ENCODE measurements at places on chromosomes 12 and 14. TPM values are rescaled to one million over a fixed set of nuclear protein-coding genes. Genes with fewer than 3 reads are reported as not detected.

GRCh38 chr12:3150931-3151835, 74.0 kb downstream of the TSPAN9 start:
- no peak for DNase-seq

DNA sequence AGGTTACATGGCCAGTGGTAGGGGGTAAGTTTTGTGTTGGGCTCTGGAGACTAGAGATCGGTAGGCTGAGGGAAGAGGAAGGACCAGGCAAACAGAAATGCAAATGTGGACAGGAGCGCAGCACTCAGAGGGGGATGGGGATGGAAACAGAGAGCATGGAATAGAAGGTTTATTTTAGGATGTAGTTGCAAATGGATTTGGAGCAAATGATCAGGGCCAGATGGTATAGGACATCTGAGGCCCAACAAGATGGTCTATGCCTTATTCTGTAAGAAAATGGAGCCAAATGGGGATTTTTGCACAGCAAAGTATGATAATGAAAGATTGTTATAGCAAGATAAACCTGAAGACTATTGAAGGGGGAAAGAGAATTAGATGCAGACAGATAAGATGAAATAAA, 102.5 kb upstream of the PTPRB start:
- DNase-seq: no peak

GRCh38 chr14:75711105-75711795, 50.2 kb downstream of the TTLL5 start:
- peak; percentile 39 for DNase-seq

DNA sequence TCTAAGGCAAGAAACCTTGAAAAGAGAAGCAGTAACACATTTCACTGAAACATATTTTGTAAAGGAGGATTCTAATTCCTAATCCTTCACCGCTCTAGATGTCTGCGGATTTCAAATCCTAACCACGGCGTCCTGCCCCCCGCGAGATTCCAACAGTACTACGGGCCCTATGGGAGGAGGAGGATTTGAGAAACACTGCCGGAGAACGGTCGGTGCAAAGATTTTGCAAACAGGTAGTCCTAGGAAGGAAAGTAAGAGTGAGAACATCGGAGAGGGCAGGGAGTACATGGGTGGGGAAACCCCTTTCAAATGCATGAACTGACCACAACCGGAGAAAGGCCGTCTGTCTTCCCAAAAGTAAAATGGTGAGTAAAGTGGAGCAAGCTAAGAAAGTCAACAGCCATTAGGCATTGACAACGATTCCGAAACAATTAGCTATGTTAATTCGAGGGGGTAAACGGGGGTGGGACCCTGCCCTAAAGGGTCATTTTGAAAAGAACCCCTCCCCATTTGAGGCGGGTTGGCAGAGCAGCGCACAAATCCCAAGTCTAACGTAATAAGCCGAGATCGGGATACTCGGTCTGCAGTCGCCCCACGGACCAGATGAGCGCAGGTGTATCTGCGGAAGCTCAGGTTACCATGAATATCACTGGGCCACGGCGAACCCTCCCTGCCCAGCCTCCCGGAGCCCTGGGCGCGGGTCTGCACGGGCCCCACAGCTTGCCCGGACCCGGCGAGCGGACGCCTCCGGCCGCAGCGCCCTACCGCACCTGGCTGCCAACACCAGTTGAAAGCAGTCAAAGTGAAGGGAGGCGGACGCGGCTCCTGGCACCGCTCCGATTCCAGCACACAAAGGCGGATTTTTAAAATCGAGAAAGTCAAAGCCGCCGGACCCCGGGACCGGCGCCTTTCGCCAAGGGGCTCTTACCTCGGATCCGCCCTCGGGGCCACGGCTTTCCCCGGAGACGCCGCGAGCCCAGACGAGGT, 662 bp downstream of the EPS8 start:
- peak; percentile 37 for DNase-seq

Gene FBXW8
- total RNA-seq: 9.1 TPM

DNA sequence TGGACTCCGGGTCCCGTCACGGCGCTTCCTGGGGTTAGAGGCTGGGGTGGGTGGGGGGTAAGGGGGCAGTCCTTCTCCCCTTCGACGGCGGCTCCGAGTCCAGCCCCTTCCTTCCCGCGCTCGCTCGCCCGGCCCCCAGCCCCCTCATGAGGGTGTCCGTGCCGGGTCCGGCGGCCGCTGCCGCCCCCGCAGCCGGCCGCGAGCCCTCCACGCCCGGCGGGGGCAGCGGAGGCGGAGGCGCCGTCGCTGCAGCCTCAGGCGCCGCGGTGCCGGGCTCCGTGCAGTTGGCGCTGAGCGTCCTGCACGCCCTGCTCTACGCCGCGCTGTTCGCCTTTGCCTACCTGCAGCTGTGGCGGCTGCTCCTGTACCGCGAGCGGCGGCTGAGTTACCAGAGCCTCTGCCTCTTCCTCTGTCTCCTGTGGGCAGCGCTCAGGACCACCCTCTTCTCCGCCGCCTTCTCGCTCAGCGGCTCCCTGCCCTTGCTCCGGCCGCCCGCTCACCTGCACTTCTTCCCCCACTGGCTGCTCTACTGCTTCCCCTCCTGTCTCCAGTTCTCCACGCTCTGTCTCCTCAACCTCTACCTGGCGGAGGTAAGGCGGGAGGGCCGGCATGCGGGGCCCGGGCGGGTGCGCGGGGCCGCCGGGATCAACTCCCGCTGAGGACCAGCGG, 500 bp downstream of the GPR137C start:
- DNase-seq: peak; percentile 17

GRCh38 chr14:101836135-101836534, 74.6 kb downstream of the PPP2R5C start:
- no peak for DNase-seq

DNA sequence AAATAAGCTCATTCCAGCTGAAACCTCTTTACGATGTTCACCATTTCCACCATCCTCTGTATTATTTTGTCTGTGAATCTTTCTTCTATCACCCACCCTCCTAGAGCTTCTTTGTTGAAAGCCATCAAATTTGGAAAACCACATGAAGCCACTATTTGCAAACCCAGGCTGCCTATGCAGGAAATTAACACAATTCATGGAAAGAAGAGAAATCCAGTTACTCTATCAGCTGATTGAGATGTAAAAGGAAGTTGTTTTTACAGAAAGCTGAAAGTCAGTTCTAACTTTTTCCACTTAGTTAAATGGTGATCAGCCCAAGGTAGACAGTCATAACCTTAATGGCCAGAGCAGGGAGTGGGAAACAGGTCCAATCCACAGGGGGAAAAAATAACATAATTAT, 6.6 kb downstream of the RHOJ start:
- DNase-seq: no peak

Gene CLEC14A
- 161 TPM for total RNA-seq

Gene ZBTB42
- 8.4 TPM for total RNA-seq

GRCh38 chr12:89327486-89328094, 24.7 kb downstream of the DUSP6 start:
- DNase-seq: no peak

Gene BCL2L2
- total RNA-seq: 17.6 TPM

Gene CLEC4E
- not detected for total RNA-seq

Gene AQP5
- total RNA-seq: not detected

DNA sequence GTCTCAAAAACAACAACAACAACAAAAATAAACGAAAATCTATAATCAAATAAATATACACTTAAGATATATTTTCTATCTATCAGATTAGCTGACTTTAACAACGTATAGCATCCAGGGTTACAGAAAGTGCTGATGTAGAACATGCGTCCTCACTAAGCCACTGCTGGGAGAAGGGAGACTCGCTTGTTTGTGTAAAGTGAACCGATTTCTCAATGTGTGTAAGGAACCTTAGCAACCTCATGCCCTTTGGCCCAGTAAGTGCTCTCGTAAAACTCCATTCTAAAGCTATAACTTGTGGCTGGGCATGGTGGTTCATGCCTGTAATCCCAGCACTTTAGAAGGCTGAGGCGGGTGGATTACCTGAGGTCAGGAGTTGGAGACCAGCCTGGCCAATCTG, 23.8 kb downstream of the NFKBIA start:
- no peak for DNase-seq

DNA sequence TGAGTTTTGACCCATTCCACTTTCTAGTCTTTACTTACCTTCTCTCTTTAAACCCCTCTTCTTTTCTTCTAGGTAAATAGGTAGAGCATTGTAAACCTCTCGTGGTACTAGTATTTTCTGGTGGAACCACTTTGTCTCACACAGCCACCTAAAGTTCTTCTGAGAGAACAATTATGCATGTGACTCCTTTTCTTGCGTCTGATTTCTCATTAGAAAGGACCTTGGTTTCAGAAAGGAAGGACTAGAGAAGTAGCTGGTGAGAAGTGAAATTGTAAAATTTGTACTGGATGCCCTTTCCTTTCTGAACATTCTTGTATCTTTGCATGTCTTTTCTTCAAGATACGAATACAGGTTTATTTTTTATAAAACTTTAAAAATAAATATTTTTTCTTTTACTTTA, 99.0 kb downstream of the NUBPL start:
- DNase-seq: no peak

- no peak for DNase-seq
Observed at GRCh38 chr14:65421201-65421981, 8.9 kb downstream of the FUT8 start.

- DNase-seq: no peak
Observed at GRCh38 chr12:59946635-59947034, 350.8 kb downstream of the SLC16A7 start.

GRCh38 chr14:52583544-52583943, 30.9 kb downstream of the GPR137C start:
- DNase-seq: no peak
